ENCODE measurements at places on chromosomes 1 and 21.
A peak's percentile ranks its signal among the peaks of the same experiment; 100 is the strongest.

GRCh38 chr1:27429029-27429425, 36.6 kb downstream of the GPR3 start:
- DNase-seq: no peak

DNA sequence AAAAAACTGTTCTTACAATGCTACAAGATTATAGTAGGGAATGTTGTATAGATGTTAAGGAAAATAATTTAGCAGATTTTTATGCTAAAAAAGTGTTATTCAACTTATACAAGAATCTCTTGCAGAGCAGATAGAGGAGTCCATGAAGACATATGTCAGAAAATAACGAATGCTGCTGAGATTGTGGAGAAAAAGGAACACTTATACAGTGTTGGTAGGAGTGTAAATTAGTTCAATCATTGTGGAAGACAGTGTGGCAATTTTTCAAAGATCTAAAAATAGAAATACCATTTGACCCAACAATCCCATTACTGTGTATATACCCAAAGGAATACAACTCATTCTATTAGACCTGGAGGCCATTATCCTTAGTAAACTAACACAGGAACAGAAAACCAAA, 286.2 kb upstream of the OLFM3 start:
- no peak for DNase-seq

DNA sequence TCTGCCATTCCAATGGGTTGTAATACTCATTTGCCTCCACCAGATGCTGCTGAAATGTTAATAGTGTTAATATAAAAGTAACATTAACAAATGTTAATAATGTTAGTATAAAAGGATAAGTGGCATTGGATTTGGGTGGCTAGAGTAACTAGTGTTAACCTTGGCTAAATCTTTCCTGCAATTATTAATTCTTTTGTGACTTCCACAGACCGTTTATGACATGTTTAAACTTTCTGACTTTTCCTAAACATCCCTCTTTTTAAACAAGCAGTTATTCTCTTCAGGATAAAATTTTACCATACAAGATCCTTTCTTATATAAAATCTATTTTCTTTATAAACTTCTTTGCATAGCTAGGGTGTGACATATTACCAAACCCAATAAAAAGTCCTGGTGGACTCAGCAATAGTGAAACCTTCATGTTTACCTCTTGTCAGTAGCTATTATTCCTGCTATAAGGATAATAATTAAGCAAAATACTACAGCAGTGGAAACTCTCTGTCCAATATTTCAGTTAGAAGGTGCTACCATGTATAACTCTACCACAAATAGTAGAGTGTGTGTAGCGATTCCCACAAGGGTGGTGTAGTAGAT, 41.5 kb downstream of the CCDC30 start:
- DNase-seq: no peak

DNA sequence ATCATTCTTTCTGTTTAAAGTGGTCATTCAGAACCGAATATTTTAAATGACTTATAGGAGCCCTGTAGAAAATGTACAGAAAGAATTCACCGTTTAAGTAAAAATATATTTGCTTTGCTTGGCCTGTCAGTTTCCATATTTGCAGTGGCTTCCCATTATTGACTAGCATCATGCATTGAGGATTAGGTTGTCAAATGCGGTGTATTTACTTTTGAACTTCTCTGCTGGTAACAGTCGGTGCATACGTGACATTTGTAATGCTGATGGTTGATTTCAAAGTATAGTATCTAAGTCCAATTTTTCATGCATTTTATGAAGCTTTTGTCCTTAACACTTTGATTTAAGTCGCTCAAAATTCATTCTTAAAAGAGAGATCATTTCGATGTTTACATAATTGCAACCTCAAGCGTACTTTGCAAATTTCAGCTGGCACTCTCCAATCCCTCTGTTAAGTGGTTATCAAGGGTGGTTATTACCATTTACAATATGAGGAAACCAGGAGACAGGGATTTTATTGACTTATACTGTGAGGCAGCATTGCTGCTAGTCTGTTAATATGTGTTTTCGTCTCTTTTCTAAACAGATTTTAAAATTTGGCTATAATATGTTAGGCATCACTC, 201.6 kb downstream of the SDCCAG8 start:
- DNase-seq: no peak

- DNase-seq: peak; percentile 36
Measured at GRCh38 chr1:116268211-116268610, 104.8 kb upstream of the ATP1A1 start.

GRCh38 chr1:207401578-207401977, 52.5 kb upstream of the CR2 start:
- no peak for DNase-seq

DNA sequence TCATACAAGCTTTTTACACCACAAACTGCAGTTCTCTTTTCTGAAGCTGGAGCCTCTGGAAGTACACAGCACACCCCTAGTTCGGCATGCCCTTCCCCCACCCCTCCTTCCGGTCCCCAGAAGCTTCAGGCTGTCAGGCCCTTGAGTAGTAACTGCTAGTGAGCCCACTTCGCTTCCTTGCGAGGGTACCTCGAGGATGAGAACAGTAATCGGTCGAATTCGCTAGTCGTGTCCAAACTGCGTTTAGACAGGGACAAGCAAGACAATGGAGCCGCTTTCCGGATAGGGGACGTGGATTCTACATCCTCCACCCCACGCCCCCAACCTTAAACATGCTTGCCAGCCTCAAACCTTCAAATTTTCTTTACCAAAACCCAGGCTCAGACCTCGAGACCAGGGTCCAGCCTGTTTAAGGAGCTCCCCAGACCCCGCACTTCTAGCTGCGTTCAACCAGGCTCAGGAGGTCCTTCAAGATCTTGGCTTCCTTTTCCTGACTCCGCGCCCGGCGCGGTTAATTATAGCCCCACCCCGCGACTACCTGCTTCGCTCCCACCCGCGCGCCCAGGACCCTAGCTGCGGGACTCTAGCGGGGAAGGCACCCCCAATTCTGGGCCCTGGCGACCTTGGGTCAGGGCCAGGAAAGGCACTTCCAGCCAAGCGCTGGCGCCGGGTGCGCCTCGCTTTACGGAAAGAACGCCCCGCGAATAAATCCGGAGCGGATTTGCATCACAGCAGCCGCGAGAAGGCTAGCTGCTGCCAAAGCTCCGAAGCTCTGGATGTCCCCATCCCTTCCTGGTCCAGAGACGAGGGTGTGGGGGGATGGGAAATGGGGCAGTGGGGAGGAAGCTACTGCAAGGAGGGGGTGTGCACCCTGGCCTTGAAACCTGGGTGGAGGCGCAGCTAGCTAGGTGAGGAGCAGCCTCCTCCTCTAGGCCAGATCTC, 8.1 kb upstream of the TSPAN1 start:
- no peak for DNase-seq

DNA sequence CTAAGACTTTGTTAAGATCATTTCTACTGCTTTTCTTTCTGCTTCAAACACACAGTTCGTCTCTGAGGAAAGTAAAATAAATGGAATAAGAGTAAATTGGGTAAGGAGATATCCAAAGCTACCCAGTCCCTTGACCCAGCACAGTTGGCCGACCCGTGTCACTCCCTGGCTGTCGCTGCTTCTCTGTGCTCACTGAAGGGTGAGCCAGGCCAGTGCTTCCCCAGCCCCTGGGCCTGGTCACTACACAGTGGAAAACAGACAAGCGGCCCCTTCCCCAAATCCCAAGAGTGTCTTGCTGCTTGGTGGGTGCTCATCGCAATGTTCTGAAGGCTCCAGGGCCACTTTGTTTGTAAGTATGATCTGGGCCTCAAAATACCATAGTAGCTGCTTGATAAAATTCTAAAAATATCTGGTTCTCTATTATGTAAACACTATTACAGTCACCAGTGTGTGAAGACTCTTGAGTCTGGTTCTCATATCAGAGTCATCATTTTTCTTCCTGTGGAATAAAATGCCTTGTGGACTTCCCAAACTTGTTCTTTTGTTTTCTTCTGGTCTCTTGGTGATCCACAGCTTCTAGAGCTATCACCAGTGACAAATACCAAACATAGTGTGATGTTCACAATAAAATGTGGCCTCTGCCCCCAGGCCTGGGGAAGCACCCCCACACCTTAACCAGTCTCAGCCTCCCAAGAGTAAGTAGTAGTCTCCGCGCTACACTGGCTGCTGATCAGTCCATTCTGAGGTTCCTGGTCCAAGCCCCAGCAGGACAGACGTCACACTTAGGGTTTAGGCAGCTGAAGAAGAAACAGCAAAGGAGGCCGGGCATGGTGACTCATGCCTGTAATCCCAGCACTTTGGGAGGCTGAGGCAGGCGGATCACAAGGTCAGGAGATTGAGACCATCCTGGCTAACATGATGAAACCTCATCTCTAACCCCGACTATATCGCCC, 106.2 kb downstream of the DHRS3 start:
- DNase-seq: no peak

DNA sequence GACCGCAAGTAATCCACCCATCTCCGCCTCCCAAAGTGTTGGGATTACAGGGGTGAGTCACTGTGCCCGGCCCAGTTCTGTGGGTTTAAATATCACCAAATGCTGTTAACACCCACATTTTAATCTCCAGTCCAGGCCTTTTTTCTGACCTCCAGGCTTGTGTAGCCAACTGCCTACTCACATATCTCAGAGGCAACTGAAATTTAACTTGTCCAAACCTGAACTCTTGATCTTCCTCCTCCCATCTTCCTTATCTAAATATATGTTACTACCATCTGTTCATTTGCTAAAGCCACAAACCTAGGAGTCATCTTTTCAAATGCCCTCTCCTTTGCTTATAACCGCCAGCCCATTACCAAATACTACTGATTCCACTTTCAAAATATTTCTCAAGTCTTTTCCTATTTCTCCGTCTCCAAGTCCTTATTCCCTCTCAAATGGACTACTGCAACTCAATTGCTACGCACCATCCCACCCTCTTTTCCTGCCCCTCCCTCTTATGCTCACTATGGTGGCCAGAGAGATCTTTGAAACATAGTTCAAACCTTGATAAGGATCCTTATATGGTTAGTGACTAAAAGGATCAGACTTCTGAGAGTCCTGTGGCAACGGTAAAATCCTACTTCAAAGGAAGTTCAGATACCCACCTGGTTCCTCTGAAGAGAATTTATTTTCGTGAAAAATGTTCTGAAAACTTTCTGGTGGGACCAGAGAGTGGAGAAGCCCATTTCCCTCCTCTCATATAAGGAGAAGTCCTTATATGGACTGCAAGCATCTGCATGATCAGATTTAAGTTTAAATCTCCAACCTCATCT, 78.5 kb upstream of the CDC42BPA start:
- no peak for DNase-seq

DNA sequence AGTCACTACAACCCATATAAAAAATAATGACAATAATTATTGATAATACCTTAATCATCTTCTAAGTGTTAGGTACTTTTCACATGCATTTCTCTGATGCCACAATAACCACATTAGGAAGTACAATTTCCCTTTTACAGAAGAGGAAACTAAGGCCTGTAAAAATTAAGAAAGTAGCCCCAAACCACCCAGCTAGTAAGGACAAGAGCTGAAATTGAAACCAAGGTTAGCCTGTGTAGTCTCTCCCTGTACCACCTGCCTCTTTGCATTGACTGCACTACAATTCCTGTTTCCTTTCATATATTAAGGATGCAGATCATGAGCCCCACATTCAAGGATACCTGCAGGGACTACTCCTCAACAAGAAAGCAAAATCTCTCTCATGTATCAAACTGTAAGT, 288.8 kb downstream of the GPATCH2 start:
- DNase-seq: no peak

GRCh38 chr1:183635606-183636333, at the start of gene ARPC5:
ARPC5 (minus strand) TSS chr1:183635783; CDS start chr1:183635659, 124 bp downstream.
- DNase-seq: peak; percentile 98

- no peak for DNase-seq
Measured at GRCh38 chr21:45534636-45535331, 7.5 kb downstream of the SLC19A1 start.

DNA sequence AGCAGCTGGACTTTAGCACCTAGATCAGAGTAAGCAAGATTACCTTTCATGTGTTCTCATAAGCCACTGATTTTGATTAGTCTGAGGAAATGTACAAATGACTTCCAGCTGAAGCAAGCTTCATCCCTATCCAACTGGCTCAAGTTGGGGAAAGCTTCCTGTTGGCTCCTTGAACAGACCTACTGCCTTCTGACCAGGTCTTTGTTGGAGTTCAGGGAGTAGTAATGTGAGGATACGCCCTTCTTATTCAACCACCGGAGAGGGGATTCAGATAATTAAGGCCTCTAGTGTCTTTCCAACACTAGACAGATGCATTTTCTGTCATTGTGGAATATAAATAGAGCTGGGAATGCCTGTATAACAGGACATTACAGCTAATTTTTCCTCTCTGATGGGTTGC, 268.9 kb downstream of the TGFB2 start:
- DNase-seq: no peak

GRCh38 chr1:67769633-67770256, 63.5 kb downstream of the GNG12 start:
- DNase-seq: no peak

DNA sequence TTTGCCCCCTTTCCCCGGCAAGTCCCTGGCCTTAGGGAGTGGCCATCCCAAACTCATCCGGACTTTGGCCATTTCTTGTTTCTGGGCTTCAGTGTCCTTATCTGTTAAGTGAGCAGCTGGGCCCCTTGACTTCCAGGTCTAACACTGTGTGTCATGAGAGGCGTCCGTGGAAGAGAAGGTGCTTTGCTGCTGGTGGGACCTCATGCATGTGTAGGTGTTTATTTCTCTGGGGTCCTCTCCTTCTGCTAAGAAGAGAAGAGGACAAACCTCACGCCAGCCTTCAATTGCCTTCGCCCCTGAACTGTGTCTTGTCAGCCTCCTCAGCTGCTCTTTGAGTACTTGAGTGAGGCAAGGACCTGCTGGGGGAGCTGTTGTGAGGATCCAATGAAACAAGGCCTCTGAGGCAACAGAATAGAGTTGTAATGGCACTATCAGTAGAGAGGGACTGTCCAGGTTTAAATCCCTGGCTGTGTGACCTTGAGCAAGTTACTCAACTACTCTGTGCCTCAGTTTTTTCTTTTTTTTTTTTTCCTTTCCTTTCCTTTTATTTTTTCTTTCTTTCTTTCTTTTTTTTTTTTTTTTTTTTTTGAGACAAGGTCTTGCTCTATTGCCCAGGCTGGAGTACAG, 72.5 kb downstream of the RUNX3 start:
- DNase-seq: no peak

DNA sequence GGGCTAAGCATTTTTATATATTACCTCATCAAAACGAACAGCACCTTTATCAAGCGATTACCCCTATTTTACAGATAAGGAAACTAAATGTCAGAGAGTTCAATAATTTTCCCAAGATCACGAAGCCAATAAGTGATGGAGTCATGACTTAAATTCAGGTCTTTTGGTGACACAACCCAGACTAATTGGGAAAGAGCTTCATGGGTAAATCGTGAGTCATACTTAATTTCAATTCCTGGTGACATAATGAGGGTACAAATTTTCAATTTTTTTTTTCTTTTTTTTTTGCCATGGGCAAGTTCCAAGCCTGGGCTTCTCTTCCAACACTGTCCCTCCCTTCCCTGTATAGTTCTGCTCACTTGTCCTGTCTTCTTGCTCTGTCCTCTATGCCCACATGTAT, 30.1 kb upstream of the IL10 start:
- DNase-seq: no peak

GRCh38 chr1:241413386-241413785, 56.4 kb upstream of the RGS7 start:
- peak; percentile 15 for DNase-seq

GRCh38 chr1:161139766-161140165, 7.3 kb upstream of the DEDD start:
- peak; percentile 64 for DNase-seq

- no peak for DNase-seq
Measured at GRCh38 chr1:233982827-233983518, 78.5 kb downstream of the SLC35F3 start.

Measured in NCI-H460 (cell line).